T-helper 9 cell (primary cell): ENCODE measurements at places on chromosomes 12 and 14.
A peak's percentile ranks its signal among the peaks of the same experiment; 100 is the strongest.

DNA sequence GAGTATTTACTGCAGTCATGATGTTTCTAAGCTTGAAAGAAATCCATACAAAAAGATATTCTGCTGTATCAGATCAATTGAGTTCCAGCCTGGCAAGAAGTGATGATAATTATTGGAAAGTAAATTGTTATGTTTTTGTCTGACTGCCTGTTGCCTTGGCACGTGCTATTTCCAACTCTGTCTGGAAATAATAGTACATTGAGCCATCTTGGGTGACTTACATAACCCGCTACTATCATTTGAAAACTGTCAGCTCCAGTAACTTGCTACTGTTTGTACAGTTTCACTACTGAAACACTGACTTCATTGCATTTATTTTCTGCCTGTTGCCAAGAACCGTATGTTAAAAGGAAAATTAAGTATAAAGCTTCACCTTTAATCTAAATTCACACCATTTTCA lies 318.6 kb downstream of the ITPR2 start:
- DNase-seq: no peak

- DNase-seq: no peak
These were observed 179.7 kb upstream of the PLXNC1 start for GRCh38 chr12:93968536-93969285.

DNA sequence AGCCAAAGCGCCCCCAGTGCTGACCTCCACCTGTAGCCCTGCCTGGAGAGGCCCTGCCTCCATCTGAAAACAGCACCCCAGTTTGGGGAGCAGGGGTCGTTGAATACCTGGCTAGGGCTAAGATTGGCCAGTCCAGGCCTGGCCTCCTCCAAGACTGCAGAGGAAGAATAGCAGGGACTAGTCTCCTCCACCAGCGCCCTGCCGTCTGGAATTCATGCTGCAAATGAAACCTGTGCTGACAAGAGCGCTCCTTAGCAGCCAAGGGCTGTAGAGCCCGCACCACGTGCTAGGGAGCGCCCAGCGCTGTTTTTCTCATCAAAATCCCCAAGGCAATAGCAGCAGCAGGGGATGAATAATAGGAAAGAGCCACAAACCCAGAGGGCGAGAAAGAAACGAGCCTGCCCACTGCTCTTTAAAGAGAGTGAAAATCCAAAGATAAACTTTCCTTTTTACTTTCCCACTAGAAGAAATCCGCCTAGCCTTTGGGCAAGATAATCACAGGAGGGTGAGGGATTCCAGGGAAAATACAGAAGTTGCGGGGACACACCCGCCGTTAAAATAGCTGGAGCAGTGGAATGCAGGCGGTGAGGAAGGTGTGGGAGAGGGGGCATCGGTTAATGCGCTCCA lies 3.3 kb downstream of the COL2A1 start:
- no peak for DNase-seq

- no peak for DNase-seq
These were observed 35.1 kb downstream of the DHX37 start for GRCh38 chr12:124953689-124954405.

DNA sequence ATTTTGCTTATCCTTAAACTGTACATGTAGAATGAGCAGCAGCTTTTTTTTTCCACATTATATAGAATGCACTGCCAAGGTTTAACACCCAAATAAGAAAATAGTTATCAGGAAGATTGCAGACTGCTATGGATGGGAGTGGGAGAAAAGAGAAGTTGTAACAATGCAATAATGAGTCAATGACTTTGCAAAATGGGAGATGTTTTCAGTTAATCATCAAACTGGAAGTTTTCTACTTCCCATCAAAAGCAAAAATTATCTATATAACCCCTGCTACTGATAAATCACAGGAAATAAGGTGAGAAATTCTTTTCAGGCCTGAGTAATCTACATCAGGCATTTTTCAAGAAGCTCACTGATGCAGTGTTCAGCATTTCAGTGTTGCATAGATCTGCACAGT lies 309.1 kb downstream of the GXYLT1 start:
- DNase-seq: no peak

DNA sequence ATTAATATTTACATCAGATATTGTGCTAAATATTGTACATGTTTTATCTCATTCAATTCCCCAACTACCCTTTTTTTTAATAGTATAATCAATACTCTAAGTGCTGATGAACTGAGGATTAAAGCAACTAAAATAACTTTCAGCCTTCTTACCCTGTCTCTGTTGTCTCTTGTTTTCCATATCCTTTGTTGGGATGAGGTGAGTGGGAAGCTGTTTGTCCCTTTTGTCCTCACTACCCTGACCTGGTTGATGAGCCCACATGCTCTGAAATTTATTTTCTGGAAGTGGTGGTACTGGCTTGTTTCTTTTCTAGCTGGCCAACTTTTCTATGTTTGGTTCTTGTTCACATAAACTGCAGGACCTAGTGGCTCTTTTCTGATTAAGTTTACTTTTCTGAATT lies 9.6 kb upstream of the ART4 start:
- no peak for DNase-seq

GRCh38 chr12:95216711-95217376 lies 423 bp downstream of the FGD6 start:
- DNase-seq: no peak

GRCh38 chr12:122021822-122022392 lies at the start of gene BCL7A:
Gene BCL7A (plus strand): TSS chr12:122021884. CDS start chr12:122022092, 208 bp downstream.
- peak; percentile 13 for DNase-seq

DNA sequence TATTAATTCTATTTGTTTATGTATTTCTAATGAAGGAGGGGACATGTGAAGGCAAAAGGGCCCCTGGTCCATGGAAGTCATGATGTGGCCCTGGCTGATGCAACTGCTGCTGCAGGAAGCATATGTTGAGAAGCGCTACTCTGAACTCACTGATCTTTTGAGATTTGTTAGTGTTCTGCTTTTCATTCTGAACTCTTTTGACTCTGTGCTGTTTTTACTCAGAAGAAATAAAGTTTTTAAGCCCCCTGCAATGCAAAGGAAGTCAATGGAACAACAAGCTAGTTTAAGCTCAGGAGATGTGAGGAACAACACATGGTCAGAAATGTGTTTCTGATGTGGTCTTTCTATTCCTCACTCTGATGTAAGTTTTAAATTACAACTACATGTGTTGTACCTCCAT lies 88.9 kb upstream of the BTG1 start:
- DNase-seq: no peak

GRCh38 chr12:80684077-80684495 lies 23.3 kb upstream of the MYF6 start:
- no peak for DNase-seq

DNA sequence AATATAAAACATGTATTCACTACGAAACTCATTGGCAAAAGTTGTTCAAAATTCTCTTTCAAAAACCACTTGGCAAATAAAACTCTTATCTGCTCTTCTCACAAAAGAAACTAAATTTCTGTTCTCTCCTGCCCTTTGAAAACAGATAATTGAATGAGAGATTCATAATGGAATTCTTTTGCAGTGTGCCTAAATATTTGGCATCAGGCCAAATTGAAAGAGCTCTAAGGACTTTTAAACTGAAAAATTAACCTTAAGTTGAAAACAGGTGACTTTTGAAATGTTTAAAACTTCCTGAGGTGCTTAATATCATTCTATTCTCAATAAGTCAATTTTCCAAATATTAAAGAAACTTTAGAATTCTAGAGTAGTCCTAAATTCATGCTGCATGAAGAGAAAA lies 136.4 kb downstream of the FSCB start:
- DNase-seq: no peak

DNA sequence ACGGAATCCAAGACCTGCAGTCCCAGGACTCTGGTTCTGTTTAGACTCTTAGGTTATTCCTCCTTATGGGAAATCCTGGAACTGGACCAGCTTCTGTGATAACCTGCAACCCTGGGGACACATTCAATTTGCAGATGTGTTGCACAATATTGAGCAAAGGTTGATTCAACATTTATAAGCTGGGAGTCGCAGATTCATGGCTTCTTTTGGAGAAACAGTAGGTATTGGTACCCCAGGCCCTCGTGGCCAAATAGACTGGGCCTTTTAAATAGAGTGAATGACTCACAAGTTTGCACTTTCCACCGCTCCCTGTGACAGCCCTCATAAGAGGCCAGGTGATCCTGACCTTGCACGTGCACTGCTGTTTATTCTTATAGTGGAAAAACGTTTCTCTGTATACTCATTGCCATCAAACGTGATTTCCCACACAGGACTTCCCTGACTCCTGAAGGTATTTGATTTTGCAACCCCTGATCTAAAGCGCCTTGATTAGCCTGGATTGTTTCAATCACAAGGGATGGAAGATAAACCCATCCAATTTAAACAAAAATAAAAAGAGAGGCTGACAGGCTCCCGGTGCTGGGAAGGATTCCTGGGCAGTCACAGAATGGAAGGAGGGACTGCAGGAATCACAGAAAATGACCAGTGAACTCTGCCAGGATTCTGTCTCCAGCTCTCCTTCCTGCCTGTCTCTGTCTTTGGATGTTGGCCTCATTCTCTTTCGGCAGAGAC lies 98.0 kb downstream of the VCPKMT start:
- DNase-seq: no peak

- DNase-seq: no peak
These were observed 881.5 kb downstream of the RPS29 start for GRCh38 chr14:48704639-48705038.

- no peak for DNase-seq
These were observed 9.7 kb downstream of the NFATC4 start for GRCh38 chr14:24377657-24378056.

GRCh38 chr14:74469548-74470518 lies 23.3 kb downstream of the NPC2 start:
- DNase-seq: no peak

DNA sequence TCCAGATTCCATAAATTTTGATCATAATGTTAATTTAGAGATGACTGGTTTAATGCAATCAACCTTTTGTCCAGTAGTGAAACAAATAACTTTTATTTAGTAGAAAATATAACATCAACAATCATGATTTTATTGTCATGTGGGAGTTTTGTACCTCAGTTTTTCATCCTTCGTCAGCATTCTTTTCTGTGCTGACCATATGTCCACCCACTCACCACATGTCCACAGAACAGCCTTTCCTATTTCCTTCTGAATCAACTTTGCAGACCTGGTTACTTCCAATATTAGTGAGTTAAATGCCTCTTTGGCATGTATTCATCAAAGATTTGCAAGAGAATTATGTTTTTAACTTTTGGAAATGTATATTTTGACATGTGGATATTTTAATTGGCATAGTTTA lies 36.8 kb upstream of the CNTN1 start:
- no peak for DNase-seq

DNA sequence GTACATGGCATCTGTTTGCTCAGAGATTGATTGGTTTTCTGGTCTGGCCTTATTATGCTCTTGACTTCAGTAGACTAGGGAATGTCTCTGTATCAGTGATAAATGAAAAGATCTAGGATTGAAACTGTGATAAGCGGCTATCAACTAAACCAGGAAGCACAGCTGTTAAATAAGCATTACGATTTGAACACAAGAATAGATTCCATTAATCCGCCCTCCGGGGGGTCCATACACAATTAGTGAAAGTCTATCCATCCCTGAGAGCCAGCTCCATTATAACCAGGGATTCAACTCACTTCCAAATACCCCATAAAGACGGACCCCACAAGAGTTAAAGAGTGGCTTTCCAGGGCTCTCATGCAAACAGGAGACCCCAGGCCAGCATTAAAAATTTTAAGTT lies 279.0 kb downstream of the GRIN2B start:
- DNase-seq: no peak

- no peak for DNase-seq
These were observed 31.9 kb upstream of the MON2 start for GRCh38 chr12:62434494-62435302.

GRCh38 chr14:35643513-35643912 lies 109.5 kb downstream of the INSM2 start:
- no peak for DNase-seq

DNA sequence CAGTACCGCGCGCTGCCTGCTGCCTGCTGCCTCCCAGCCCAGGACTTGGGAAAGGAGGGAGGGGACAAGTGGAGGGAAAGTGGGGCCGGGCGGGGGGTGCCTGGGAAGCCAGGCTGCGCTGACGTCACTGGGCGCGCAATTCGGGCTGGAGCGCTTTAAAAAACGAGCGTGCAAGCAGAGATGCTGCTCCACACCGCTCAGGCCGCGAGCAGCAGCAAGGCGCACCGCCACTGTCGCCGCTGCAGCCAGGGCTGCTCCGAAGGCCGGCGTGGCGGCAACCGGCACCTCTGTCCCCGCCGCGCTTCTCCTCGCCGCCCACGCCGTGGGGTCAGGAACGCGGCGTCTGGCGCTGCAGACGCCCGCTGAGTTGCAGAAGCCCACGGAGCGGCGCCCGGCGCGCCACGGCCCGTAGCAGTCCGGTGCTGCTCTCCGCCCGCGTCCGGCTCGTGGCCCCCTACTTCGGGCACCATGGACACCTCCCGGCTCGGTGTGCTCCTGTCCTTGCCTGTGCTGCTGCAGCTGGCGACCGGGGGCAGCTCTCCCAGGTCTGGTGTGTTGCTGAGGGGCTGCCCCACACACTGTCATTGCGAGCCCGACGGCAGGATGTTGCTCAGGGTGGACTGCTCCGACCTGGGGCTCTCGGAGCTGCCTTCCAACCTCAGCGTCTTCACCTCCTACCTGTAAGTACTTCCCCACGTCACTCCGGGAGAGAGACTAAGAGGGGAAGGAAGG lies at the start of gene LGR5:
Gene LGR5, plus strand, starts transcription at position 186 of the 732 bp plus-strand sequence. Its CDS starts 283 bp downstream, at position 469.
- DNase-seq: no peak

GRCh38 chr14:104724981-104725771 lies 1.1 kb downstream of the ADSS1 start:
- no peak for DNase-seq

- no peak for DNase-seq
These were observed 412.6 kb downstream of the TMEM117 start for GRCh38 chr12:44248436-44248835.

DNA sequence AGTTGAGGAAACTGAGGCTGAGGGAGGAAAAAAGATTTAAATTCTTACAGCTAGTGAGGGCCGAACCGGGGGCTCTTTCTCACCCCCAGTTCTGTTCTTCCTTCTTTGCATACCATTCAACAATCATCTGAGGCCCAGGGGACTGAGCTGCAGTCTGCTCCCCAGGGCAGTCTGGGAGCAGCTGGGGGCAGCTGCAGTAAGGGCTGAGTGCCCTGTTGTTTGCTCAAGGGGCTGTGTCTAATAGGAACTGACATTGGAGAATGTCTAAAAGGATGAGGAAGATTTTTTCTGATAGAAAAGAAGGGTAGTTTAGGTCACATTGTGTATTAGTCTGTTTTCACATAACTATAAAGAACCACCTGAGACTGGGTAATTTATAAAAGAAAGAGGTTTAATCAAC lies 42.2 kb downstream of the SLC17A8 start:
- DNase-seq: no peak

DNA sequence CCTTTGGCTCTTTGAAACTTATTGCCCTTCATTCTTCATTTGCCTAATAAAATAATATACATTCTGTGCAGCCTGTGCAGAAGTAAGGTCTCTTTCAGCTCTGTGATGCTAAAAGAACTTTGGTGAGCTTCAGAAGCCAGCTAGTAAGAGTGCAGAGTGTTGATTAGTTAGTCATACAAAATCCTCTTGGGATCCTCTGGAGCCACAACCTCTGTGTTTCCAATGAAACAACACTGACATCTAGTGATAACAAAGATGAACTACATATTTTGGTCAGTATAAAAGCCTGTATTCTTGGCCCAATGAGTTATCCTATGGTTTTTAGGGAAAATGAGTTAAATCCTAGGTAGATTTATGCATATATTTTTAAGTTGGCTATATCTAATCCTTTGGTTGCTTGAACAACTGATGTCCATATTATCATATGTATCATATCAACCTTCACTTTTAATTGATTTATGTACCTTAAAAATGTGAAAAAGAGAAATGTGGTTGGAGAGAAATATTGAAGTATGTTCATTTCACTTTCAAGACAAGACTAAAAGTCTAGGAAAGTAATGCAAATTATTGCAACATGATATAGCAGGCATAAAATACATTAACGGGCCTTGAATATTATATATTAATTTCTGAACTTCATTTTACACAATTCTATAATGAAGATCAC lies 158.4 kb downstream of the KLHL28 start:
- DNase-seq: no peak
